SJCRH30 (cell line): ENCODE measurements at places on chromosomes 11 and 22.

DNA sequence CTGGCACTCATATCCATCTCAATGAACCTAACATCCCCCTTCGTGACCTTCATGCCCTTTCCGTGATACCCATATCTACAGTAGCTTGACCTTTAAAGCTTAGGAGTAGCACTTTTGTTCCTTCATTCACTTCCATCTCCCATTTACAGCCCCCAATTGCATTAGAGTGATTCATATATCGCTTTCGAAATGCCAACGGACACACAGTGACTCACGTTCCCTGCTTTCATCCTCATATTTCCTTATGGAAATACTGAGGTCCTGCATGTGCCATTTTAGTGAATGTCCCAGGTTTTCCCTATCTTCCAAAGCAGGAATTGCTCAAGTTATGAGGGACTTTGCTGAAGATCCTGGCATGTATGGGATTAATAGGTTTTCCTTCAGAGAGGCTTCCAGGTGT lies 44.3 kb upstream of the CEP126 start:
- no peak for DNase-seq

GRCh38 chr11:35746356-35747153 lies 84.0 kb downstream of the TRIM44 start:
- no peak for DNase-seq

GRCh38 chr11:5291207-5291838 lies 10.4 kb downstream of the OR51B4 start:
- DNase-seq = peak; percentile 17

DNA sequence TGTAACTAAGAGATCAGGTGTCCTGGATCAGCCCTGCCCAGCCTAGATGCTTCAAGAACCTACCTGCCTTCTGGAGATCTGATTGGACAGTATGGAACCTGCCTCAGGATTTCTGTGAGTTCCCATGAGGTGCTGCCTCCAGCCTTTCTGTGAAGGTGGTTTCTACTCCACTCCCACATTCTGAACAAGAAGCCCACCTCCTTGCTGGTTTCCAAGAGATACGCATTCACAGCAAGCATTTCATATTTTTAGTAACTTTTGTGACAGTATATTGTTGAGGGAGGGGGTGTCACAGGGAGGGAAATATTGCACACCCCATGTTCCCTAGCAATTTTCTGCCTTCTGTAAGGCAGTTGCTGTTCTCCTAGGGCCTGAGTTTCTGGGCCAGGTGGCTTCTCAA lies 204.4 kb downstream of the NAV2 start:
- no peak for DNase-seq

DNA sequence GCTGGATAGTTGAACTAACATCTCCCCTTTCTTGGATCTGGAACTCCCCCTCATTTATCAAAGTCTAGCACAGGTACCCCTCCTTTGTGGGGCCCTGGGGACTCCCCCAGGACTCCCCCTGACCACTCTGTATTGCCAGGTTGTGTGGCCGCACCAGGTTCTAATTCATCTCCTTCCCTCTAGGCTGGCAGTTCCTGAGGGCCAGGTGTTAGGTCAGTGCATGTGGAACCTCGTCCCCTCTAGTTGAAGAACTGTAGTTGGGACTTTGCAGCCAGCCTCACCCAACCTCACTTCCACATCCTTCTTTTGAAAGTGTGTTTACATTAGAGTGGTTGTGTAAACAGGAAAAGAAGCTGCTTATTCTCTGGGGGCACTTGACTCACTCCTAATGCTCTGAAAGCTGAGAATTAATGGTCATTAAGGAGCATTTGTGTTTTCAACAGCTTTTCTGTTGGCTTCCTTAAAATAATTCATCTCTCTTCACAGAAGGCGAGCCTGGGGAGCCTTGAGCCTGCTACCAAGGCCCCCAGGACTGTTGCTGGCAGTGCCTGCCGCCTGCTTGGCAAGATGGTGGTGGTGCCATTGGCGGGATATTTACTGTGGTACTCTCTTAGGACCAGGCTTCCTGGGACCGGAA lies 11.8 kb downstream of the UPB1 start:
- DNase-seq = peak; percentile 26

DNA sequence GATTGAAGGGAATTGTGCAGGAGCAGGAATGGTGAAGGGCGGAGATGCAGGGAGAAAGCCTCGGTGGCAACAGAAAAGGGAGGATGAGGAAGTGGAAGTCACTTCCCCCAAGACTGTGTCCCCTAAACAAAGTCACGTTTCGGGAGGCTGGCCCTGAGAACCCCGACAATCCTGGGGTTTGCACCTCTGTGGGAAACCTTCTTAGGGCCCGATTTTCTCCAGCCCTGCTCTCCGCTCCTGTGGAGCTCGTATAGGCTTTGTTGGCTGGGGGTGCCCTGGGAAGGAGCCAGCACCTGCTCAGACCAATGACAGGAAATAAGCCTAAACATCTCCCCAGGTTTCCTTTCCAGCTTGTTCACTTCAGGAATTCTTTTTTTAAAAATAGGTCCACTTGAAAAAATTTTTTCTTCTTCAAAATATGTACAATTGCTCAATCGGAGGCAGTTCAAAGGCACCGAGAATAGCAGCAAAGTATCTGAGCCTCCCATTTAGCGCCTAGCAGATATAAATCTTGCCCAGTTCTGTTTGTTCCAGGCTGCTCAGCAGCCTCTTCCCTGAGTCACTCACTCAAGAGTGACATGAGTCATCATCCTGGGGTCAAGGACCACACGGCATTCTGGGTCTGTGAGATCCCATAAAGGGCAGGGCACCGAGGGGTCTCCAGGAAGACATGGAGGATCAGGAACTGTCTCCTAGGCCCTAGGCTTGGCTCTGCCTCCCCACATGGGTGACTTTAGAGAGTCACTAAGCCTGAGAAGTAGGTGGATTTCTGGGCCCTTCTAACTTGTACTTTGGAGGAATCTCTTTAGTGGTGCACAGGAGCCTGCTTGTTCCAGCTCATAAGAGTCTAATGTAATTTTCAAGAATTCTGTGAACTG lies 34.0 kb downstream of the IRAG1 start:
- no peak for DNase-seq

- no peak for DNase-seq
These were observed 532.9 kb upstream of the ANO5 start for GRCh38 chr11:21659961-21660360.

DNA sequence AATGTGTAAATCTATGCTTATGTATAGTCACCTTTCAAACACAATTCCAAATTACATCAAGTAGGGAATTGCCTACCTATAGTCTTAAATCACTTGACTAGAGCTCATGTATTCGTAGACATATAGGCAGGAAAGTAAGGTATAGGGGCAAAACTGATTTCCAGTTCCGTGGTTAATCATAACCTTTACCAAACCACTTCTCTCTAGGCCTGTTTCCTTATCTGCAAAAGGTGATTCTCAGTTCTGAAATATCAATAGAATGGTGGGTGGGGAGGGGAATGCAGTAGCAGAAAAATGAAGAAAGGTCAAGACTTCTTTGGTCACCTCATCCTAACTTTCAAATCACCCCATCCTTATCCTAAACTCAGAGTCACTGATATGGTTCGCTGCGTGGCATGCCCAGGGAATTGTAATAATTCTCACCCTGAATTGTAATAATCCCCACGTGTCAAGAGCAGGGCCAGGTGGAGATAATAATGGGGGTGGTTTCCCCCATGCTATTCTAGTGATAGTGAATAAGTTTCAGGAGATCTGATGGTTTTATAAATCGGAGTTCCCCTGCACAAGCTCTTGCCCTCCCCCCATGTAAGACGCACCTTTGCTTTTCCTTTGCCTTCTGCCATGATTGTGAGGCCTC lies 1.9 kb upstream of the ANO5 start:
- DNase-seq = no peak

- no peak for DNase-seq
These were observed at the start of gene LDHAL6A for GRCh38 chr11:18455686-18456372. TSS of gene LDHAL6A (plus strand) at chr11:18455856. CDS start at chr11:18456681, 825 bp downstream.

DNA sequence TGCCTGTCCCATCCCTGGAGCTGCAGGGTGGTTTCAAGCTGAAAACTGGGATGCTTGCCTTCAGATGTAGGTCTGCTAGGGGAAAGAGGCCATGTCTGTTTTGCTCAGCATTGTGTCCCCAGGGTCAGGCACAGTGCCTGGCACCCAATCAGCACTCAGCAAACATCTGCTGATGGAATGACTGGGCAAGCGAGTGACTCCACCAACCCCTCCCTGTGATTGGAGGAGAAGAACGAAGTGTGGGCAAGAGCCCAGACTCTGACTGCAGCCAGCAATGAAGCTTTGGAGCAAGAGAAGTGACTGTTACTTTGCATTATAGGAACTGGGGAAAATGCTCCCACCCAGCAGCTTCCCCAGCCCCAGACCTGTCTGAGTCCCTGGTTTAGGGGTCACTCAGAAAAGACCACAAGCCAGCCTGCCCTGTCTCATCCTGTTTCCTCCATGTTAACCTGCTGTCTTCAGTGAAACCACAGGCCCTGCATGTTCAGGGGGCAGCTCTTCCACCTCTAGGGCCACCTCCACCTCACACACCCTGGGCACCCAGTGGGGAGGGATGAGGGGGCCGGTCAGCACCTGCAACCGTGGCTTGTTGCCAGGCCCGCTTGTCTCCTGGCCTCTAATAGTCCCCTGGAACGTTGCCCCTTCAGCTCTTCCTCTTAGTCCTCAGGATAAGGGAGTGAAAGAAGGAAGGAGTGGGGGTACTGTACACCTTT lies 147.4 kb downstream of the TRIM29 start:
- no peak for DNase-seq

GRCh38 chr11:127919206-127920000 lies 668.0 kb downstream of the ETS1 start:
- no peak for DNase-seq

DNA sequence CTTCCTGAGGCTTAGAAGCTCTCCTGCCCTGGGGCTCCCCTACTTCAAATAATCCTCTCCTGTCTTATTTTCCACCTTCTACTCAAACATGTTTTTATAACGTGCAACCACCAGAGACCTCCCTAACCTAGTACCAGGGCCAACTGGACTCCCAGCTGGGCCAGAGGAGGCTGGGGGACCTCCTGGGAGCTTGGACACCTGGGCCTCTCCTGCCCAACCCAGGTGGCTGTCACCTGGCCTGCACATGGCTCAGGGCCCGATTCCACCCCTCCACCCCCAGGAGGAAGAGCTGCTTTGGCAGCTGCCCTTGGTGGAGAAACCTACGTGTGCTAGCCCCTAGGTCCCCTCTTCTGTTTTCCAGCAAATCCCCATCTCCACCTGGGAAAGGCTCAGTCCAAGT lies 105.2 kb downstream of the ABTB2 start:
- DNase-seq = no peak

- no peak for DNase-seq
These were observed 20.7 kb upstream of the NCF4 start for GRCh38 chr22:36840106-36840505.

- no peak for DNase-seq
These were observed 193.0 kb upstream of the SNX19 start for GRCh38 chr11:131109257-131109656.

- DNase-seq = no peak
These were observed 46.4 kb downstream of the ME3 start for GRCh38 chr11:86625981-86626380.

DNA sequence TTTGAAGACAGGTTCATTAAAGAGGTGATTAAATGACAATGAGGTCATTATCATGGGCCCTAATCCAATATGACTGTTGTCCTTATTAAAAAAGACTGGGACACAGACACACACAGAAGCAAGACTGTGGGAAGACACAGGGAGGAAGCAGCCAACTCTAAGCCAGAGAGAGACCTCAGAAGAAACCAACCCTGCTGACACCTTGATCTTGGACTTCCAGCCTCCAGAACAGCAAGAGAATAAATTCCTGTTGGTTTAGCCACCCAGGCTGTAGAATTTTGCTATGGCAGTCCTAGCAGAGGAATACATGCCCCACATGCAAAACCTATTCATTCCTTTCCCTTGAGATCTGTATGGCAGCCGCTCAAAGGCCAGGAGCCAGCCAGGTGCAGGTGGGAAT lies 35.6 kb upstream of the CACNG2 start:
- no peak for DNase-seq

DNA sequence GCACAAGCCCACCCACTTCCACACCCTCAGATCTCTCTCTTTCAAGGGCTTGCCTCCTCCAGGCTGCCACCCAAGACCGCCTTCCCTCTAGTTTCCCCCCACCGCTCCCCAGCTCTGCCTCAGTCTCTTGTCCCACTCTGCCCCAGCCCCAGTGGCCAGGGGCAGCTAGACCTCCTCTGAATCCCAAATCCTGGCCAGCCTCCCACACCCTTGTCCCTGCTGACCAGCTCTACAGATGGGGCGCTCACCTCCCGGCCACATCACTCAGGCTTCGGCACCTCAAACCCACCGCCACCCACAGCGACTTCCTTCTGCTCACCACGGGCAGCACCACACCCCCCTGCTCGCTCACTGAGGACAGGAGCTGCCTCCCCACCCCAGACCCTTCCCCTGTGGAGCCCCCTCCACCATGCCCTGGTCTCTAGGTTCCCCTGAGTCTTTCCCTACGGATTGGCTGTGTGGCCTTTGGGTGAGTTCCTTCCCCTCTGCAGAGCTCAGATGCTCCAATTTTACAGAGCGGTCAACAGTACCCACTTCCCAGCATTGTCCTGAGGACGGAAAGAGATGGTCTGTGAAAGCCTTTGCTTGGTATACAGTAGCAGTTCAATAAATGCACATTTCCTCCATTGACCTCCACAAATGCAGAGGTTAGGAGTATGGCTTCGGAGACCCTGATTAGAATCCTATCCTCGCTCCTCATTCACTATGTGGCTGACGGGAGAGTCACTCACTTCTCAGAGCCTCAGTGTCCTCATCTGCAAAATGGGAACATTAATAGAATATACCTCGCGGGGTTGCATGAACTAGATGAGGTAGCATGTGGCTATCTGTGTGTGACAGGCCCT lies 11.5 kb upstream of the SPI1 start:
- no peak for DNase-seq

GRCh38 chr22:27129266-27129665 lies 471.9 kb downstream of the MIAT start:
- no peak for DNase-seq

DNA sequence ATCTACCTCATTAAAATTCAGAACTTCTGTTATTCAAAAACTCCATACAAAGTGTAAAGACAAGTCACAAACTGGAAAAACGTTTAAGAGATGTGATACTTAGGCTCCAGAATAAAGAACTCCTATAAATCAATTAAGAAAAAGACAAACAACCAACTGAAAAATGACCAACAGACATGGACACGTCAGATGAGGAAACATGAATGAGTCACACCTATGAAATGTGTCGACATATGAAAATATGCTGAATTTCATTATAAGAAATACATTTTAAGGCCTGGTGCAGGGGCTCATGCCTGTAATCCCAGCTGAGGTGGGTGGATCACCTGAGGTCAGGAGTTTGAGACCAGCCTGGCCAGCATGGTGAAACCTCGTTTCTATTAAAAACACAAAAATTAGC lies 78.7 kb downstream of the ENTHD1 start:
- DNase-seq = no peak

- no peak for DNase-seq
These were observed 9.8 kb downstream of the KCNJ11 start for GRCh38 chr11:17378655-17379054.

- DNase-seq = no peak
These were observed 195.2 kb downstream of the TRIM29 start for GRCh38 chr11:119942583-119943297.

GRCh38 chr11:128575174-128575960 lies 12.0 kb downstream of the ETS1 start:
- no peak for DNase-seq
